ENCODE measurements at places on chromosomes 13 and 19.

GRCh38 chr13:43804461-43805070, 17.8 kb upstream of the ENOX1 start:
- no peak for DNase-seq

DNA sequence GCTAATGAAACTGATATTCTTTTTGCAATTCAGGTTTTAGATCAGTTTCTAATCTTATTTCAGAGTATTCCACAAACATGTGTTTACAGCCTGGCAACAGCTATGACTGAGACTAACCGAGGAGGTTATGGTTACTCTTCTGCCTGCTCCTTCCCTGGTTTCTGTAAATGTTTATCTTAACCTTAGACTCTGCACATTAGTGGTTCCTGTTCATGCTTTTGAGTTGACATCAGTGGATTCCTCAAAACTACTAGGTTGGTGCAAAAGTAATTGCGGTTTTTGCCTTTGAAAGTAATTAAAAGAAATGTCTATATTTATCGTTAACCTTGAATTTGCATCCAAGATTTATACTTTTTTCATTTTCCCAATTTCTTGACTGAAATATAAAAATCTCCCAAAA, 237.0 kb upstream of the TSHZ3 start:
- DNase-seq = no peak

DNA sequence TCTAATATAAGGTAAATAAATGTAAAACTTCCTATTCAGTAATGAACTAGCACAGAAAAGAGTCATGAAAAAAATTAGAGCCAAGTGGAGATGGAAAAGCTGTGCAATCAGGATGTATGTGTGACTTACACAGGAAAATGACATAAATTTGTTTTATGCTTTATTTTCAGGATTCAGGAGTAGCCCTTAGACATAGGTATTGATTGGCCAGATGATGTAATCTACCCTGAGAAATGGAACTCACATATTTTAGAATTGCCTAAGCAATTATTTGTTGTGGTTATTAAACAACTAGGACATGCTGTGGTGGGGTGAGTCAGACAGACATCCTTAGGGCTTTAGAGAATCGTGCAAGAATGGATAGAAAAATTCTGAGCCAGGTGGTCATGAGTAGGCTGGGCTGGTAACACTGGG, 110.6 kb downstream of the PCDH9 start:
- no peak for DNase-seq

DNA sequence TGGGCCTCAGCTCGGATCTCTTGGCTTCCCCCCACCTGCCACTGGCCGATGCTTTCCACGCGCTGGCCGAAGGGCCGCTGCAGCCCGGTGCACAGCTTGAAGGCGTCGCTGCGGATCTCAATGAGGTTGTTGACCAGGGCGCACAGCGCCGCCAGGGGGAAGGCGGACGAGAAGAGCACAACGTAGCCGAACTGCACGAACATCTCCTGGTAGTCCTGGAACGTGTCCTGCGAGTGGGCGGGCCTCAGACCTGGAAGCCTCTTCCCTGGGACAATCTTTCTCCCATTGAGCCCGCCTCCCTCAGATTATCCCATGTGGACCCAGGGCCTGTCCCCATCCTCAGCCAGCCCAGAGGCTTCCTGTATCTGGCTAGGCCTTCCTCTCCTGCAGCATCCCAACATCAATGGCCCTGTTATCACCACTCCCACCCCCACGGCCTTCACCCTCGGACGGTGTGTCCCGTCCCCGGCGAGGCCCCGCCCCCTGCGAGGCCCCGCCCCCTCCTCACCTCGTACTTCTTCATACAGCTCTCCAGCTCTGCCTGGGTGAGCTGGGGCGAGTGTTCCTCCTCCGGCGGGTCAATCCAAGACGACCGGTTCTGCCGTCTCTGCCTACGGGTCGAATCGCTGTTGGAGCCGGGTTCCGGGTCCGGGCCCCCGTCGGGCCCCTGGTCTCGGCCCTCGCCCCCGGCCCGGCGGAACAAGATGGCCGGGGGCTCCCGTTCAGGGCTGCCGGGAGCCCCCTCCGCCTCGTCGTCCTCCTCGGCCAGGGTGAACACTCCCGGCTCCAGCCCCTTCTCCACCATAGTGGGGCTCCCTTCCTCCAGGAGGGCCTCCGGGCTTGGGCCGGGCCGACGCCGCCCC, 6.8 kb downstream of the ANO8 start:
- DNase-seq = no peak

GRCh38 chr19:11288349-11288748, 7.6 kb upstream of the TSPAN16 start:
- no peak for DNase-seq

GRCh38 chr19:28609091-28609755, 603.7 kb downstream of the UQCRFS1 start:
- DNase-seq = no peak

- DNase-seq = no peak
Measured at GRCh38 chr19:1853295-1854038, 5.2 kb upstream of the REXO1 start.

DNA sequence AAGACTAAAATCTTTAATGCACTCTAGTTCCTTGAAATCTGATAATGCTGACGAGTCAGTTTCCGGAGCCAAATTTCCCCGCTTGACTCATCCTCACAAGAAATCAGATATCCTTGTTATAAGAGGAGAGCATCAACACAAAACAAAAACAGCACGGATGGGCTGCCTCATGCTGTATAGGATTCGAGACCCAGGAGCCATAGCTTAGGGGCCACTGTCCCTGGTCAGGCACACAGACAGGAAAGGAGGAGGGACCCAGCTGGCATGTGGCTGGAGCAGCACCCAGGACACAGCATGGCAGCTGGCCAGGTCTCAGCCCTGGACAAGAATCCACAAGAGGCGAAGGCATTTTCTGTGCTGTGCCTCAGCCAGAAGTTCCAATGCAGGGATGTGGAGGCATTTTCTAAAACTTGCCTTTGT, 110.2 kb upstream of the SPATA13 start:
- no peak for DNase-seq

DNA sequence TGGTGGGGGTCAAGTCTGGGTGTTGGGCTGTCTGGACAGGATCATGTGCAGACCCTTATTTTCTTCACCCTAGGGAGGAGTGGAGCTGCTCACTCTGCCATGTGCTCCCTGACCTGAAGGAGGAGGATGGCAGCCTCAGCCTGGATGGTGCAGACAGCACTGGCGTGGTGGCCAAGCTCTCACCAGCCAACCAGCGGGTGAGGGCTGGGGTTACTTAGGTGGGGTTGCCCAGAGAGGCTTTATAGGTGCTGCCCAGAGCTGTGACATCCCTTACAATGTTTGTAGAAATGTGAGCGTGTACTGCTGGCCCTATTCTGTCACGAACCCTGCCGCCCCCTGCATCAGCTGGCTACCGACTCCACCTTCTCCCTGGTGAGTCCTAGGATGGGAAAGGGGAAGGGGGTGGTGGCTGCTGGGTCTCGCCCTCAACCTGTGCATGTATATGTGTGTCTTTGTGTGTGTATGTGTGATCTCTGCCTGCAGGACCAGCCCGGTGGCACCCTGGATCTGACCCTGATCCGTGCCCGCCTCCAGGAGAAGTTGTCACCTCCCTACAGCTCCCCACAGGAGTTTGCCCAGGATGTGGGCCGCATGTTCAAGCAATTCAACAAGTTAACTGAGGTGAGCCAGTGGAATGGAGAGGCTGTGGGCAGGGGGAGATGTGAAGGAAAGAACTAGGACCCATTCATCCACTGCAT, 5.1 kb downstream of the CHMP2A start:
- no peak for DNase-seq

DNA sequence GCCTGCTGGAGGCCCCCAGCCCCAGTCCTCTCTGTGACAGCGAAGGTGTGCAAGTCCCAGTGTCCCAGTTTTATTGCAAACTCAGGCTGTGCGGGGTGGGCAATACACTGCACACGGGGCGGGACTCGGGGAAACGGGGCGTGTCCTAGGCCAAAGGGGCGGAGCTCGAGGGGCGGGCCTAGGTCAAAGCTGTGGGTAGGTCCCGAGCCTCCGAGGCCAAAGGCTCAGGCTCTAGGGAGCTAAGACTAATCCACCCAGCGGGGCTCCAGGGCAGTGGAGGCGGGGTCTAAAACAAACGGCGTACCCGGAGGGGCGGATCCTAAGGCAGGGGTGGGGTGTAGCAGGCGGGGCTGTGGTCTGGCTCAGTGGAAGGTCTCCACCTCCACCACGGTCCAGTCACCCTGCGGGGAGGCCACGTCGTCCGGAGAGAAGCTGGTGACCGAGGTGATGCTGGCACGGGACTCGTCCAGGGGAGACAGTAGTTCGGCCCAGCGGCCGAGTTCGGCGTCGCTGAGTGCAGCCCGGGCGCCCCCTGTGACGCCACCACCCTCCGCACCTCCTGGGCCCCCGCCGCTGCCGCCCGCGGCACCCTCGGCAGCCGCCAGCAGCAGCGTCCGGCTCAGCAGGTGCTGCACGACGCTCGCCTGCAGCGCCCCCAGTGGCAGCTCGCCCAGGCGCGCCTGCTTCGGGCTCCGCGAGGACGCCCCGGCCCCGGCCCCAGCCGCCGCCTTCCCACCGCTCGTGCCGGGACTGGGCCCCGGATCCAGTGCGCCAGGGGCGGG, 5.3 kb downstream of the PRR36 start:
- no peak for DNase-seq

DNA sequence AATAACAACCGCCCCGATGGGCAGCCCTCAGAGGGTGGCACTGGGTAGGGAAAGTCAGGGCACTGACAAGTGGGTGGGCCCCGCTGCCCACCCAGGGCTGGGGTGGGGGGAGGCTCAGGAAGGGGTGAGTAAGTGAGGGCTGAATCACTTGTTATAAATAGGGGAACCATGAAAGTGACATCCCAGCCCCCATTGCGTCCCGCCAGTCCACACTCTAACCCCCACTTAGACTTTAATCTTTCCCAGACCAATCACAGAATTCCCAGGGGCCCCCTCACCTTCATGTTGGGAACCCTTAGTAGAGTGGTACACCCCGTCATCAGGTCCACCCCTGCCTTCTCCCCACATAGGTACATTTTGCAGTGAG, 37.0 kb upstream of the NANOS3 start:
- DNase-seq = no peak

DNA sequence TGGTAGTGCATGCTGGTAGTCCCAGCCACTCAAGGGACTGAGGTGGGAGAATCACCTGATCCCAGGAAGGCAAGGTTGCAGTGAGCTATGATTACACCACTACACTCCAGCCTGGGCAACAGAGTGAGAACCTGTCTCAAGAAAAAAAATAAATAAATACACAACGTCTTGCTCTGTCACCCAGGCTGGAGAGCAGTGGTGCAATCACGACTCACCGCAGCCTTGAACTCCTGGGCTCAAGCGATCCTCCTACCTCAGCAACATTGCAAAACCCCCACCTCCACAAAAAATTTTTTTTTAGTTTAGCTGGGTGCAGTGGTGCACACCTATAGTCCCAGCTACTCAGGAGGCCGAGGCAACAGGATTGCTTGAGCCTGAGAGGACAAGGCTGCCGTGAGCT, 8.8 kb downstream of the TPM4 start:
- no peak for DNase-seq

GRCh38 chr19:57527136-57527881, at the start of gene ZNF549:
TSS of gene ZNF549 (plus strand) at chr19:57527356. CDS start at chr19:57527574, 218 bp downstream.
- peak; percentile 42 for DNase-seq

GRCh38 chr13:77565635-77566034, 30.1 kb downstream of the SCEL start:
- no peak for DNase-seq

- DNase-seq = no peak
Measured at GRCh38 chr13:33099860-33100259, 83.6 kb downstream of the KL start.

DNA sequence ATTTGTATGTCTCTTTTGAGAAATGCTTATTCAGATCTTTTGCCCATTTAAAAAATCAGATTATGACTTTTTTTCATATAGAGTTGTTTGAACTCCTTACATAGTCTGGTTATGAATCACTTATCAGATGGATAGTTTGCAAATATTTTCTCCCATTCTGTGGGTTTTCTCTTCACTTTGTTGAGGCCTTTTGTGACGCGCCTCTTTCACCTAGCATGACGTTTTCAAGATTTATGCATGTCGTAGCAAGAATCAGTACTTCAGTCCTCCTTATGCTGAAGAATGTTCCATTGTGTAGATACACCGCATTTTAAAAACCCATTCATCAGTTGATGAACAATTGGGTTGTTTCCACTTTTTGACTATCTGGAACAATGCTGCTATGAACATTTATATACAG, 13.4 kb downstream of the PABPC3 start:
- no peak for DNase-seq

DNA sequence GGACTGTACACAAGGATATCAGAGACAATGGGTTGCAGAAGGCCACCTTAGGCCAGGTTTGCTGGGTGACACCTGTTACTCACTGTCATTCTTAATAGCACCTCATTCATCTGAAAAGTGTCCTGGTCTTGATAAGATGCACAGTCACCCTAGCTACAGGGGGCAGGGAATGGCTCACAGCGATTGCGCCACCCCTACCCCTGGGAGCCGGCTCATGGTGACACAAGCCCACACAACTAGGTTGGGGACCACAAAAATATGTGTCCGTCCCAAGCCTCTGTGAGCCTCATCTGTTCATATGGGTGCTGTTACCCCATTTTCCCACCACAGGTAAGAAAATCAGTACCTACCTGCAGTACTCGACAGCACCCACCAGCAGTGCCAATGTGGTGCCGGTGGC, 23.4 kb downstream of the MED26 start:
- no peak for DNase-seq

- no peak for DNase-seq
Measured at GRCh38 chr13:90448466-90449037, 898.9 kb upstream of the MIR17HG start.

DNA sequence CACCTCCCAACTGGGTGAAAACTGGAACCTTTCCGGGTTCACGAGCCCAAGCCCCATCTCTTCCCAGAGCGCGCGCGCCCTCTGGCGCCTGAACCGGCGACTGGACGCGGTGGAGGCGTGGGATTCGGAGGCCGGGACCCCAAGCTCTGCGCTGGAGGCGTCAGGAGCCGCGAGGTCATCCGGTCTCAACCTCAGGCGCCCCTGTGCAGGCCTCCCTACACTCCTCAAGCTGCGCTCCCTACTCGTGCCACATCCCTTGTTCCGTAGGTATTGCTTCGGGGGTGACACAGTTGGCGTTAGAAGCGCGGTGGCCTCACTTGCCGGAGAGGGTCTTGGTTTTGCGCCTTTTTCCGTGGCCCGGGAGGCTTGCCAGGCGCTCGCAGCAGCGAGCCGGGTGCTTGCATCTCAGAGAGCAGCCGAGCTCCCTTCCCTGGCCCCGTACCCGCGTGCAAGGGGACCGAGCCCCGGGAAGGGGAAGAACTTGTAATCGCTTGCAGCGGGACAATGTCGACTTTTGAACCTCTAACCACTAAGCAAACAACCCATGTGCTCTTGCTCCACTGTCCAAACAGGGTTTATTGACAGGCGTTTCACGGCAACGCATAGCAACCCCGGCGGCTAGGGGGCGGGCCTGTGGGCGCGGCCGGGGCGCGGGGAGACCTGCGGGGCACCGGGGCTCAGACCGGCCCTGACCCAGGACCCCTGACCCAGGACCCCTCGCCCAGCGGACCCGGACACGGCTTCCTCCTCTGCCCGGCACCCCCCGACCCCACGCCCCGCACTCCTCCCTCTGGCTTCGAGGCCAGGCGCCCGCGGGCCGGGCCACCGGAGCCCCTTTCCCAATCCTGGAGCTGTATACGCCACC, 8.5 kb downstream of the CDX2 start:
- DNase-seq = no peak
